Muscle of back (tissue), 13 donors: ENCODE measurements at places on chromosomes 5 and 9.

DNA sequence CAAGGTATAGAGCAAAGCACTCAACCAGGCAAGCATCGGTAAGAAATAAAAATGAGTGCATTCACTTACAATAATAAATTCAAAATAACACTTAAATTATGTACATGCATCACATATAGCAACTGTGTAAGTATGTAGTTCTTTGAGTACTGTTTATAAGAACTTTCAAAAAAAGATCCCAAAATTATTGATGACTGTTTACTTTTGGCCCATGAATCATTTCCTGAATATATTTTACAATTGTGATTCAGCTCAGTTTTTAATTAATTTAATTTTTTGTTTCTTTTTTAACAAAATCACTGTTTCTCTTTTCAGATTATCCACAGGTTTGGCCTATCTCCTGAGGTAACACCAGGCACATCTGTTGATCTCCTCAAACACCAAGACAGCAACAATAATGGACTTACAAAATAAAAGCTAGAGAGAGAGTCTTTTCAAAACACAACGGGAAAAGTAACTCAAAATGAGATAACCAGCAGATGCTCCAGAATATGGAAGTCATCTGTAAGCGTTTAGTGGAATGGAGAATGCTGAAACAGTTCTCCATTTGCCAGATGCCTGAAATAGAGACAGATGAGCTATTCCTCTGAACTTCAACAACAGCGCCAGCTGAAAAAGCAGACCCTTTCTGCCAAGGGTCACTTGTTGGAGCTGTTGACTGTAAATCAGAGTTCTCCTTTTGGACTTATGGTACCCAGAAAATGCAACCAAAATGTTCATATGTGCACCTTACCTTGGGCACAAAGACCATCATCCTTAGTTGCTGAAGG lies 348.6 kb upstream of the RGMB start:
- peak; percentile 73 for DNase-seq

DNA sequence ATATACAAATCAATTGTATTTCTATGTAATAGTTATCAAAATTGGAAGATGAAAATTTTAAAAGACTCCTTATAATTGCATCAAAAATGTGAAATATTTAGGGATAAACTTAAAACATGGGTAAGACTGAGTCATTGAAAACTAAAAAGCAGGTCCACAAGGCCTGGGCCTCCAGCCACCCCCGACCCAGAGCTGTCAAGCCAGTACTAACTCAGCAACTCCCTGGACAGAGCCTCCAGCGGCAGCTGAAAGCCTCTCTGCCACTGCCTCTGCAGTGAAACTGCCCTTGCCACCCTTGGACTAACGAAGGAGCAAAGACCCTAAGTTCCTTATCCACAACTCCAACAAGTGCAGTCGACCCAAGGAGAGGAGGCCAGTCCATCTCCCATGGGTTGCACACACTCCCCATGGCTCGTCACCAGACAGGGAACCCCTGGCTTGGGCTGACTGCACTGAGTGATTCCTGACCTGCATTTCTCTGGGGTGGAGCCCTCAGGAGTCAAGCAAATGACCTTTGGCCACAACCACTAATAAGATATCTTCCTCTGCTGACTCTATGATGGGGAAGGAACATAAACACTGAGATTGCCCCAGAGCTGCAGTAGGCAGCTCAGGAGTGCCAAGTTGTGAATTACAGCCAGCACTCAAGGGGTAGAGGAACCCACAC lies 20.5 kb downstream of the PTGER4 start:
- no peak for DNase-seq

DNA sequence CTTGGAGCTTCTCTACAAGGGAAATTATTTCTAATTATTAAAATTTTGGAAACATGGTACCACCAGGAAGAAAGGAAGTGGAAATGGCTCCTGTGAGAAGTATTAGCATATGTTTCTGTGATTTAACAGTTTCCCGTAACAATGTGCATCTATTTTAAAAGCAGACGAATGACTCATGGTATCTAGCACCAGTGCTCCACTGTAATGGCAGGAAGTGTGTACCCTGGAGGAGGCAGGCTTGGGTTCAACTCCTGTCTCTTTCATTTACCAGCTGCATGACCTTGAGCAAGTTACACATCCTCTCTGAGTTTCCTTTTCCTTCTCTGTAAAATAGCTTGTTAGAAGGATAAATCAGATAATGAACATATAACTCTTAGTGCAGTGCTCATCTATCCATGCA lies 41.0 kb upstream of the ANGPTL2 start:
- DNase-seq: peak; percentile 44

DNA sequence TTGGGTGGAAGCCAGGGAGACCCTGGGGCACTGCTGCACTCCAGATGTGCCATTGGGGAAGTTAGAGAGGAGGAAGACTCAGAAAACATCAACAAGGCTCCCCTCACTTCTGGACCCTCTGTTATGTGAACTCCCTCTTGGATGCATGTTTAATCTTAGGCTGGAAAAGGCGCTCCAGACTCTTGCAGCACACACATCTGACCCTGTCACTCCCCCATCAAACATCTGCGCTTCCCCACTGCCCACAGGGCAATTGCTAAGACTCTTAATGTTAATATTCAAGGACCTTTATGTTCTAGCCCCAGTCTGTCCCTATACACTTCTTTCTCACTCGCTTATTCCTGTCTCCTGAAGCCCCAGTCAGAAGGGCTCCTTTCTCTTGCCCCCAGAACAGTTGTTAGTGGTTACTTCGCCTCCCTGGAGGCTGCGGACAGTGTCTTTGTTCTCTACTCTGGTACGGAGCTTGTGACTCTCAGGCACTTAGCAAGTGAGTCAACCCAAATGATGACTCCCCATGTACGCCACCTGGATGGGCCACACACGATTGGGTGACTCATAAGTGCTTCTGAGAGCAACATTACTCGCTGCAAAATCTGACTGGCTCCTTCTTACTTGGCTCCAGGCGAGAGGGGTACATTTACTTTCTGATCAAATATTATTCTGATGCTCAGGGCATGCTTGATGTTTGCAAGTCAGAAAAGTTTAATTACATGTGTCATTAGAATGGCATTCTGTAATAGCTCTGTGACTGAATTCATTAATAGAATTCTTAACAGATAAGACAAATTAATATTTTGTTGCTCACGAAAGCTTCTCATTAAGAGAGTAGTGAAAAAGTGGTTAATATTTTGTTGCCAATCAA lies 193.6 kb downstream of the HSPA4 start:
- no peak for DNase-seq
